AG10803 (cell line): ENCODE measurements at places on chromosomes 7 and 10.

DNA sequence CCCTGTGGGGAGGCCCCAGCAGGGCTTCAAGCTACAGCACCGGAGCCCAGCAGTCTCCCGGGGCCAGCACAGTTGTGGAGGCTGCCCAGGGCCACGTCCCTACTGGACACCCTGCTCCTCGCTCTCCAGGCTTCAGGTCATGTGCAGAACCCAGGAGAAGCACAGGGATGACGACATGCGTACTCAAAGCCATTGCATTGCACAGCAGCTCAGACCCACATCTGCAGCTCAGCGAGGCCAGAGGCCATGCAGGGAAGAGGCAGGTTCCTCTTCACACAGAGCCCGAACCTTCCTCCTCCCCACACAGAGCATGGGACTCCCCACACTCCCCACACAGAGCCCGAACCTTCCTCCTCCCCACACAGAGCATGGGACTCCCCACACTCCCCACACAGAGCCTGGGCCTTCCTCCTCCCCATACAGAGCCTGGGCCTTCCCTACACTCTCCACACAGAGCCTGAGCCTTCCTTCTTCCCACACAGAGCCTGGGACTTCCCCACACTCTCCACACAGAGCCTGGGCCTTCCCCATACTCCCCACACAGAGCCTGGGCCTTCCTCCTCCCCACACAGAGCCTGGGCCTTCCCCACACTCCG is 12.3 kb downstream of the CFAP46 start:
- no peak for DNase-seq

DNA sequence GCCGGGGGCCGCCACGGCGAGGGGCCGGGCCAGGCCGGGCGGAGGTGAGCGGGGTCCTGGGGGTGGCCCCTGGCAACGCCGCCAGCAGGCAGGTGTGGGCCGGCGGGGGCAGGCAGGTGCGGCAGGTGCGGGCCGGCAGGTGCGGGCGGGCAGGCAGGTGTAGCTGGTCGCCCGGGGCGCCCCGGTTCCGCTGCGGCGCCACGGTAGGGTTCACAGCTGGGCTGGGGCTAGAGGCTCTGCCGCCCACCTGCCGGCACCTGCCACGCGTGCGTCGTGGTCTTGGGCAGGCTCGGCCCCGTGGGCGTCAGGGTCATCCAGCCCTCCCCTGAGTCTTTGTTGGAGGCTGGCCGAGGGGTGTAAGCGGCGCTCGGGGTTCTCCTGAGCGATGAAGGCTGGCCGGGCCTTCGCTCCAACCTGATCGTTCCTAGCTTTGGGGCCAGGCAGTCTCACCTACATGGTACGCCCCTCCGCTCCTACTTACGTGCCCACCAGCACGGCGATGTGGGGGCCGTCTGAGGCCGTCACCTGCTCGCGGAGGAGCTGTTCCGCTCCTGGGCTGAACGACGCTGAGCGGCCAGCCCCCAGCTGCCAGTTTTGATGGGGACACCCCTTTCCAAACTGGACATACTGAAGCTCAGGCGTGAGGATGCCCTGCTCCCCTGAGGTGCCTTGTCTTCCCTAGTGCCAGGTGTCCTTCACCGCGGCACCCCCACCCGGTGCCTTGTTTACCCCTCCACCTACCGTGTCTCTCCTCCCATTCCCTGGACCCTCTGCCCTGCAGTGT is 493 bp downstream of the ZMIZ2 start:
- DNase-seq: no peak

DNA sequence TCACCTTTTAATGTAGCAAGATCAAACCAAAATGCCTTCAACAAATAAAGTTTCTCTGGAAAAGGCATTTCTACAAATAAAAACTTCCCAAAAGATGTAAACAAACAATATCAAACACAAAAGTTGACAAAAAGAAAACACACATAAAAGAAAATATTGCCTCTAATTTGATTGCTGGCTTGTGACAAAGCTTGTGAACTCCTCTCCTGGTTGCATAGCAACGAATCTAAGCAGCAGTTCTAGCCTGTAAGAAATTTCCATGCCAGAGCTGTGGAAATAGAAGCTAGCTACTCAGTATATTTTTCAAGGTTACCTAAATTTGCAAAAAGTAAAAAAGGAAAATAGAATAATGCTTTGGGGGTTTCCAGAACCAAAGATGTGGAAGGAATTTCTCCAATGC is 173.9 kb upstream of the CDK1 start:
- no peak for DNase-seq

DNA sequence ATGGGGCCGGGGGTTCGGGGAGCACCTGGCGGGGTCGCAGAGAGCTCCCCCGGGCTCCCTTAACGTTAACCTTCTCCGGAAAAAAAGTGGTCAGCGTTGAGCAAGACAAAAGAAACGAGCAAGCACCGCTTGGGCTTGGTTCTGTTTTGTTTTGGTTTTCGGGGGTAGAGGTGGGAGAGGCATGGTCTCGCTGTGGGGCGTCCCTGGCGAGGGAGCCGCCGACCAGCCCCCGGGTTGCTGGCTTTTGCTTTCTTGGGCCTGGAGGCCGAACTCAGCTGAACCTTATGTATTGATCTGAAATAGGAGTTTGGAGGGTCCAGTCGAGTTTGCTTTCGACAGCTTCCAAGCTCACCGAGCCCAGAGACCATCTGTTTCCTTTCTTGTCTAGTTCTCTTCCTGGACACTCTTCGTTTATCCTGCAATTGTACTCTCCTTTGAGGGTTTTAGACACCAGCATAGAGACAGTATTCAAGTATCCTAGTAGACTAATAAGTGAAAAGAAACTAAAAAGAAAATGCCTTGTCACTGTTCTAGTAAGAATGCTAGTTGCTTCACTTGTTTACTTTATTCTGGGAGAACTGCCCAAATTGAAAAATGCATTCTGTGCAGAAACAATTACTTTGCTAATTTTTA is 980 bp downstream of the FHIP2A start:
- DNase-seq: peak; percentile 76

DNA sequence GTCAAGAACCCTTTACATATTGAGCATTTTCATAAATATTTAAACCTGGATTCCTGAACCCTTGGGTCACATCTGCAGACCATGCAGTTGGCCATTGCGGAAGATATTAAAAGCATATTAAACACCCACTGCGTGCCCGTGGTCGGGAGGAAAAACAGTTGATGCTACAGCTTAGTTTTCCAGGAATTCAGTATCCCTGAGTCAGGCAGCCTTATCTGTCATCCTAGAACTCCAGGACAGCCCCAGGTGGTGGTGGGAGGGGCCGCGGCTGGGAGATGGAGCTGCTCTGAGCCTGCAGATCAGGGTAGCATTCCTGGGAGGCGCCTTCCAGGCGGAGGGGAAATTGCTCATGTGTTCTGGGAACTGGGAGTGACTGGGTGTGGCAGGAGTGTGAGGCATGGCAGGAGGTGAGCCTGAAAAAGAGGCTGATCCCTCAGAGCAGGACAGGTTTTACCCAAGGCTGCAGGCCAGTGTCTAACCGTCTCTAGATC is 222.9 kb upstream of the SH2B2 start:
- DNase-seq: peak; percentile 36
